ENCODE measurements at places on chromosomes 7 and 10.

DNA sequence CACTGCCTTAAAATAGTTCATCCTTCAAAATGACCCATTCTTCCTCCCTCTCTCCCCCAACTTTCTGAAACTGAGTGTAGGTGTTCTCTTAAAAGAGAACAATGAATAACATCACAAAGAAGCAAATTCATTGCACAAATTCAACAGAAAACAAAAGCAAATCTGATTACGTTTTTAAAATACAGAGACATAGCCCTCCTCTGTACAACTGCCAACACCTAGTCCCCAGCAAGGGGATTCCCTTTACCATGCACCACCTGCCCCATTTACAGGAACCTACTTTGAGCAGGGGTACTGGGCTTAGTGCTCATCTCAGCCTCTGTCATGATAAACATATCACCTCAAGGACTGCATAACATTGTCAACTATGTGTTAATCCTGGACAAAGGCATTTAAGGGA is 302.8 kb upstream of the AOAH start:
- DNase-seq, result no peak

GRCh38 chr7:41255113-41255512 is 447.8 kb downstream of the INHBA start:
- no peak for DNase-seq

GRCh38 chr7:2652736-2653060 is 20.9 kb downstream of the TTYH3 start:
- DNase-seq, result no peak

- DNase-seq, result no peak
These were observed 69.2 kb upstream of the EFCAB10 start for GRCh38 chr7:105650382-105650970.

DNA sequence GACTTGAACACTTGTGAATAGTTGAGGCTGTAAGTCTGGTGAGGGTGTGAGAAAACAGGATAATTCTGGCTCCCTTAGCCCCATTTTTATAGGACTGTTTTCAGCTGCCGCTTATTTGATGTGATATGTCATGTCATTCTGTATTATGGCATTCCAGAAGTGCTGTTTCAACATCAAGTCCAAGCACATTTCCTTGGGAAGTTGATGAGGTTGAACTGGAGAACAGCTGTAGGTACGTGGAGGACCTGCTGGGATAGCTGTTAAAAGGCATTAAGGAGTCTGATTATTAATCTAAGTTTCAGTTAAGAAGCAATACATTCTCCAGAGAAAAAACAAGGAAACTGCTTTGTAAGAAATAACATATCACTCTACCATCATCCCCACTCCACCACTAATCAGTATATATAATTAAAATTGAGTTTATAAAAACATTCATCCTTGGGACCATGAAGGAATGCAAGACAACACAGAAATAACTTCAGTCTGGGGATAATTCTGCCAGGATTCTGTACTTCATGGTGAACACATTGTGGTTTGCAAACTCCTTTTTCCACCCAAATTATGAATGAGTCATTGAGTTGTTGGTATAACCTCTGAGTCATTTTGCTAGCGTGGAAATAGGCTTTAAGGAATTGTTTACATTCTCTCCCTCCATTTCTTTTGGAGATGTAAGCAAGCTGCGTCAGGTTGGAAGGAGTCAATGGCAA is 39.9 kb upstream of the TMEM229A start:
- DNase-seq, result no peak

DNA sequence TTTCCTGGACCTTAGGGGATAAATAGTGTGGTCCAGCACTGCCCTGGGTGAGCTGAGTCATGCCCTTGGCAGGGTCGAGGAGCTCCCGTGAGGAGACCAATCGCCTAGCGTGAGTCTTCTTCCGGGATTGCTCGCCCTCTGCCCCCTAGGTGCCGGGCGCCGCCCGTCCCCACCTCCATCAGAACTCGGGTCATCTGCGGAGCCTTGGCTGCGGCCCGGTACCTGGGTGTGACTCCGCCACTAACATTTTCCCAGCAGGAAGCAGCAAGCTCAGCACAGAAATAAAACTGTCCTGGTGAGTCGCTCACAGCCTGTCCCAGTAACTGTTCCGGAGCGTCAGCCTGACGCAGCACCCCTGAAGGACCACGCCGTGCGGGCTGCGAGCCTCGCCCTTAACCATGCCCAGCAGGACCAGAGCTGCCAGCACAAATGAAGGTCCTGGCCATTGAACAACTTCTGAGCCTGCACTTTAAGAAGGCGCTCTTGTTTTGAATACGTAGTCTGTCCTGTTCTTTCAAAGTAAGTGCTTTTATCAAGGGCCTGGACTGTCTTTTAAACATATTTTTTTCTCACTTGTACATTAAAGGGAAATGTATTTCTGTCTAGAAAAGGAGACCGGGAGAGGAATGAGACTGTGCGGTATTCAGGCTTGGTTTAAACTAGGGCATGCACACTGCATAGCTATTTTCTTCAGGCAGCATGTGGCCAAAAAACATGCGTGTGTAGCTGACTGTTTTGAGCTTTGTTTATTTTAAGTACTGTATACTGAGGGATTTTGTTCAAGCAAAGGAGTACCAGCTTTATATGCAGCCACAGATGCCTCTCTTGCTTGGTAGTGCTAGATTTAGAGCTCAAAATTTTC is 136.7 kb downstream of the HECW1 start:
- DNase-seq, result no peak

GRCh38 chr10:1611936-1612550 is 125.3 kb downstream of the ADARB2 start:
- DNase-seq, result no peak

GRCh38 chr7:141874787-141875186 is 33.5 kb upstream of the PRSS37 start:
- no peak for DNase-seq

DNA sequence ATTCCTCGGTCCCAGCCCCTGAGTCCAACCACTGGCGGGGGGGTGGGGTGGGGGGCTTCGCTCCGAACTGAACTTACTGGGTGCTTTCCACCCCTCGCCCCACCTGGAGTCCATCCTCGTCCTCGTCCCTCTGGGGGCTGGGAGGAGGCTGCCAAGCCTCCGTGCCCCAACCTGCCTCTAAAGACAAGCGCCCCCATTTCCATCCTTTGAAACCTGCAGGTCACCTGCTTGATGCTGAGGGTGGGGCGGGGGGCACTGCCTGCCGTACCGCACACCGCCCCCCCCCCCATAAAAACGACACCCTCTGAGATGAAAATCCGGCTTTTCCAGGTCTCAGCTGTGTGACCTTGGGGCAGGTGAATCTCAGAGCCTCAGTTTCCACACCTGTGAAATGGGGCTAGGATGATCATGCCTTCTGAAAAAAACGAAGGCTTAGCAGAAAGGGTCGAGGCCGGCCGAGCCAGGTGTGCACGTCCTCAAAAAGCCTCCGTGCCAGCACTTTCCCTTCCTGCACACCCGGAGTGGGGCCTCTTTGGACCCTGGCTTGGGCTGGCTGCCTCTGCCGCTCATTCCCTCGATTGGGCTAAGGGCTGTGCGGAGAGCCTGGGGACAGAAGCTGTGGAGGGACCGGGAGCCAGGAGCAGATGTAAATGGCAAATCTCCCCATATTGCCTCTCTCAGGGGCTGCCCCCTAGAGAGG is 967 bp downstream of the ELFN1 start:
- DNase-seq, result no peak

GRCh38 chr7:148191391-148192065 is 399.0 kb upstream of the C7orf33 start:
- no peak for DNase-seq

DNA sequence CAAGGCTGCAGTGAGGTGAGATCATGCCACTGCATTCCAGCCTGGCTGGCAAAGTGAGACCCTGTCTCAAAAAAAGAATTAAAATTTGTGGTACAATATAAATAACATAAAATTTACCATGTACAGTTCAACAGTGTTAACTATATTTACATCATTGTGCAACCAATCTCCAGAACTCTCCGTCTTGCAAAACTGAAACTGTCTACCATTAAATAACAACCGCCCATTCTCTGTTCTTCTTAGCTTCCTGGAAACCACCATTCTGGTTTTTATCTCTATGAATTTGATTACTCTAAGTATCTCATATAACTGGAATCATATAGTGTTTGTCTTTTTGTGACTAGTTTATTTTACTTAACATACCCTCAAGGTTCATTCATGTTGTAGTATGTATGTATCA is 167.6 kb downstream of the AUTS2 start:
- DNase-seq, result no peak

GRCh38 chr10:1059902-1060301 is 3.7 kb downstream of the WDR37 start:
- no peak for DNase-seq

- DNase-seq, result no peak
These were observed 22.5 kb downstream of the ADCY1 start for GRCh38 chr7:45596665-45597095.

DNA sequence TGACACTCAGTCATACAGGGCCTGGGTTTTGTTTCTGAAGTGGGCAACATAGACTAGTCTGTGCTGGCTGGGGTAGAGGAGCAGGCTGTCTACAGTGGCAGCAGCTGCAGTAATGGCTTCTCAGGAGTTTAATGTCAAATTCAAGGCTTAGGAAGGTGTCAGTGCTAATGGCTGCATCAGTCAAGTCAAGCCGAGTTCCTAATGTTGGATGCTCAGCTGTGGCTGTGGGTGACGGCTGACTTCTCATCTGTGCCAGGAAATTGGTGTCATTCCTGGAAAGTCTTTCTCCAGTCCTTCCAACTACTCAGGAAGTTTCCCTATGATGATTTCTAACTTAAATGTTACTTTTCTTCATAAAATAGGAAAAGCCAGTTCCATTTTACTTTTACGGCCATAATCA is 468.1 kb upstream of the IGFBP3 start:
- no peak for DNase-seq

DNA sequence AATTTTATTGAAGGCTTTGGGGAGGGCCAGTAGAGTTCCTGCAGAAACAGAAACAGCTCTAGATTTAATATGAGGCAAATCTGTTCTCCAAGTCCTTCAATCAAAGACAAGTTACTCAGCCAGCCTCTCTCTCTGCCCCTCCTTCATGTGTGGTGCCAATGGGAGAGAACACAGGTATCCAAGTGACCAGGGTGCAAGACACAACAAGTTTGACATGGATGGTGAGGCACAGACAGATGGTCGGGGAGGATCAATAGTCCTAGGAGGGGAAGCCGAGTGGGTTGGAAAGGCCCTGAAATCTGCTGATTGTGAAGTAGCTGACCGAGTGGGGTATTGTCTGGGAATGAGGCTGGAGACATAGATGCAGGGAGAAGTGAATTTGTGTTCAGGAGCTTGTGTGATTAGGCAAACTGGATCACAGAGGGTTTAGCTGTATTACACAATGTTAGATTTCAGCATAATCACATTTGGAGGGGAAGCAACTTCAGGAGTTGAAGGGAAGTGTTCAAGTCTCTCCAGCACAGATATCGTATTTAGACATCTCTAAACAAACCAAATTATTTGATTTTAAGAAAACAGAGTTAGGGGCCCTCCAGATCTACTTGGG is 1.5 kb downstream of the GIMAP1 start:
- no peak for DNase-seq

- DNase-seq, result no peak
These were observed 127.9 kb downstream of the NRF1 start for GRCh38 chr7:129739427-129739826.

DNA sequence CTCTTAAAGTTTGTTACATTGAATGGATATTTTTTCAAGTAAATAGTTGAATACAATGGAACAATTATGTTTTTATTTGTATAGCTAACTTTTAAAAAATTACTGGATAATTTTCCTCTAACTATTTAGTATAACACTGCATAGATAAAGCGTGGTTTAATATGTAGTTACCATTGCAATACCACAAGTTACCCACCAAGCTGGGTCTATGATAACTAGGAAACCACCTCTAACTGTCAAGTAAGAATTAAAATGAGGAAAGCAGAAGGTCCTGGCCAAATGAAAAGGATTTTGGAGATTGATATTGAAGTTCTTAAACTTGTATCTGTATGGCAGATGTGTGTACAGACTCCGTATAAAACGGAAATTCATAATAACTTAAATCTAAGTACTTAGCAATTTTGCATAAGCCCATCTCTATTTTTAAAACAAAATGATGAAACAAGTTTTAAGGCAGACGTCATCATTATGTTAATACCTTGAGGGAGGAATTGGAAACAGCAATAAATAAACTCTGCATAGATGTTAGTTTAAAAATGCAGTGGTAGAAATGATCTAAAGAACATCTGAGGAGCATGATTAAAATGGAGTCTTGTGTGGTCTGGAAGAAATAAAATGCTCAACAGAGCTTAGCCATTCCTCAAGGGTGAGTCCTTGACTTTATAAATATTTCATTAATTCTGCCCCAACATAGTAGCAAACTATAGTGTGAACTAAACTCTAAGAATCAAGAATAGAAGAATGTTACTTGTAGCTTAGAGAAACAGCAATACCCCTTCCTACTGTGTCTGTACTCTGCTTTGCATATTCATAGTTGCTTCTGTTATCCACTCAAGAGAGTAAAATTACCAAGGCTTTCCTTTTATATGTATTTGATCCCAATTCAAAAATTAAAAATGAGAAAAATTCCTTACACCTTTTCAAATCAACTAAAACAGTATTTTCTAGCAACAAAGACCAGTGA is 206.4 kb upstream of the FERD3L start:
- DNase-seq, result no peak

DNA sequence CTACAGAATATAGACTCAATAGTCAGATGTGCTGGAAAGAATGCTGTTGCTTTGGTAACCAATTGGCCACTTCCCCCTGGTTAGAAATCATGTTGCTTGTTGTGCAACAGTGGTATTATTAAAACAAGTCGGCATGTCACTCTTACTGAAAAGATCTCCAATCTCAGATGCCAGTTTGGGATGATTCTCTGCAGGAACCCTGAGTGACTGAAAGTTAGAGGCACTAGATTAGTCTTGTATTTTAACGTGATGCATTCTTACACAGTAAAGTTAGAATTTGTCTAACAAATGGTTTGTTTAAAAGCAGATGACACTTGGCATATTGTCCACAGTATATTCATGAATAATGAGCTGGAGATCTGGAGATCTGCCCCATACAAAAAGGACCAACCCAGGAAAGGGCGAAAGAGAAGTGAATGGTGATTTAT is 287.6 kb downstream of the TWIST1 start:
- DNase-seq, result no peak

DNA sequence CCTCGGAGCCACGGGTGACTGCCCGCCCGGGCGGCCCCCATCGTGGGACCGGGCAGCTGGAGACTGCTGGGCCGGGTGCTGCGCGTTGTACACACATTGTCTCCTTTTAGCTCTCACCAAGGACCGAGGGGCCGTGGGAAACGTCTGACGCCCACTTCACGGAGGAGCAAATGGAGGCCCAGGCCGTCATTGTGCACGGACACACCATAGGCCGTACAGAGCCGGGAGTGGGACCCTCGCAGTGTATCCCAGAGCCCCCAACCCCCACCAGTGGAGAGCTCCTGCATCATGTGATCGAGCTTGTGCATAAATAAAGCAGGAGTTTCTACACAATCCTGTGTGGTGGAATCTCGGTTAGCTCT is 722 bp downstream of the DENND10 start:
- DNase-seq, result no peak

DNA sequence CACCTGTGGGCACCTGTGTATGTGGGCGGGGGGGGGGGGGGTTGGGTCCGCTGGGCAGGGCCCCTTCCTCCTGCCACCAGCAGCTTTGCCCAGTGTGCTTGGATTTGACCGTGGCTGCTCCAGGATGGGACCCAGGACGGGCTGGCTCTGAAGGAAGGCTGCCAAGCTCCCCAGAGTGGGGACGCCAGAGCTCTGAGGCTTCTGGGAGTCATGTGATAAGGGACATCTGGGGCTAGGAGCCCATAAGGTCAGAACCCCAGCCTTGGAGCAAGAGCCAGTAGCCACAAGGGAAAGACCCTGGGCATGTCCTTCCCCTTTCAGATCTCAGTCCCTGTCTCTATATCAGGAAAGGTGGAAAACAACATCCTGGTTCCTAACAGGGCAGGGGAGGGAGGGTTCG is 21.8 kb upstream of the AMZ1 start:
- no peak for DNase-seq

All from stimulated activated CD4-positive, alpha-beta T cell treated with anti-CD3 and anti-CD28 coated beads, TNF-alpha, amount 100 ng/mL, for 4 hours (primary cell).